ENCODE measurements at places on chromosomes 2 and 18.
A peak's percentile ranks its signal among the peaks of the same experiment; 100 is the strongest.

DNA sequence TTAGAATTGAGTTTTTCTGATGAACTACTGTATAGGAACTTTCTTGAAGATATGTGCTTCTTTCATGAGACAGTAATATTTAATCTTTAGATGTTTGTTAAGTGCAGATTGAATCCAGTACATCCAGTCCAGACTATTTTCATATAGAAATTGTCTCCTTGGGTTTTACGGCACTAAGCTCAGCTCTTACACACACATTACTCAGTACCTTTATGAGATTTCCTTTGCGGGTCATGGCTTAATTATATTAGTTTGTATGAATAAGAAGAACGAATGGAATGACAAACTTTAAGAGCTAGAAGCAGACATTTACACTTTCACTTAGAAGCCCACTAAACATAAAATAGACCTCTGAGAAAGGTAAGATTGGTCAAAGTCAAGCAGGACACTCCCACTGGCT is 223.3 kb upstream of the THUMPD2 start:
- DNase-seq = no peak

- no peak for DNase-seq
Observed at GRCh38 chr2:150459281-150459680, 28.2 kb downstream of the RND3 start.

- DNase-seq = no peak
Observed at GRCh38 chr18:67766930-67767329, 250.4 kb upstream of the DSEL start.

GRCh38 chr18:48051945-48052840 is 121.7 kb upstream of the SMAD2 start:
- no peak for DNase-seq

DNA sequence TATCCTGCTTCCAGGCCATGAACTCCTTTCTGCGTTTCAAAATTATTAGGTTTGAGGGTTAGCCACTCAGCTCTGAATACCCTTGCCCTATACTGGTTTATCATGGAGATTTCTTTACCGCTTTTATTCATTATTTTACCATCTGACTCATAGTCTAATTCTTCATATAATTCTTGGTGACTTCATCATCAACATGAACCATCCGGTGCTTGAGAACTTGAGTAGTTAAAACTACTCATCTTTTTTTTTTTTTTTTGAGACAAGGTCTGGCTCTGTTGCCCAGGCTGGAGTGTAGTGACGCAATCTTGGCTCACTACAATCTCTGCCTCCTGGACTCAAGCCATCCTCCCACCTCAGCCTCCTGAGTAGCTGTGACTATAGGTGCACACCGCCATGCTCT is 94.2 kb upstream of the LHCGR start:
- DNase-seq = no peak

DNA sequence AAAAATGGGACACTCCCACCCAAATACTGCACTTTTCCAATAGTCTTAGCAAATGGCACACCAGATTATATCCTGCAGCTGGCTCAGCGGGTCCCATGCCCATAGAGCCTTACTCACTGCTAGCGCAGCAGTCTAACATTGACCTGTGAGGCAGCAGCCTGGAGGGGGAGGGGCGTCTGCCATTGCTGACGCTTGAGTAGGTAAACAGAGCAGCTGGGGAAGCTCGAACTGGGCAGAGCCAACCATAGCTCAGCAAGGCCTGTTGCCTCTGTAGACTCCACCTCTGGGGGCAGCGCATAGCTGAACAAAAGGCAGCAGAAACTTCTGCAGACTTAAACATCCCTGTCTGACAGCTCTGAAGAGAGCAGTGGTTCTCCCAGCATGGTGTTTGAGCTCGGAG is 110.4 kb downstream of the CTIF start:
- no peak for DNase-seq

- DNase-seq = no peak
Observed at GRCh38 chr2:924701-925100, 25.9 kb upstream of the SNTG2 start.

DNA sequence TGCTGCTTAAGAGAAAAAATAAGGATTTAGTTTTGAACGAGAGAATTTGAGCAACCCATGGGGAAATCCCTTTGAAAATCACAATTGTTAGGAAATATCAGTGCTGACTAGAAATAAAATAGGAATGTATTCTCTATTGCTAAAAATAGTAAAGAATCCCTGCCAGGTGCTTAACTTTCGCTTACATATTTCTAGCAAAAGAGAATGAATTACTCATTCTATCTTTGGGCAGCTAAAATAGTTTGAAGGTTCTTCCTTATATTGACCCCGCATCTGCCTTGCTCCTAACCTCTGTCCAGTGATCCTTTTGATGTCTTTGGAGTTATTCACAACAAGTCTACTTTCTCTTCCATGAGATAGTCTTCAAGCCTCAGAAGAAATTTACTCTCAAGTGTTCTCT is 103.8 kb downstream of the PLCL1 start:
- no peak for DNase-seq

DNA sequence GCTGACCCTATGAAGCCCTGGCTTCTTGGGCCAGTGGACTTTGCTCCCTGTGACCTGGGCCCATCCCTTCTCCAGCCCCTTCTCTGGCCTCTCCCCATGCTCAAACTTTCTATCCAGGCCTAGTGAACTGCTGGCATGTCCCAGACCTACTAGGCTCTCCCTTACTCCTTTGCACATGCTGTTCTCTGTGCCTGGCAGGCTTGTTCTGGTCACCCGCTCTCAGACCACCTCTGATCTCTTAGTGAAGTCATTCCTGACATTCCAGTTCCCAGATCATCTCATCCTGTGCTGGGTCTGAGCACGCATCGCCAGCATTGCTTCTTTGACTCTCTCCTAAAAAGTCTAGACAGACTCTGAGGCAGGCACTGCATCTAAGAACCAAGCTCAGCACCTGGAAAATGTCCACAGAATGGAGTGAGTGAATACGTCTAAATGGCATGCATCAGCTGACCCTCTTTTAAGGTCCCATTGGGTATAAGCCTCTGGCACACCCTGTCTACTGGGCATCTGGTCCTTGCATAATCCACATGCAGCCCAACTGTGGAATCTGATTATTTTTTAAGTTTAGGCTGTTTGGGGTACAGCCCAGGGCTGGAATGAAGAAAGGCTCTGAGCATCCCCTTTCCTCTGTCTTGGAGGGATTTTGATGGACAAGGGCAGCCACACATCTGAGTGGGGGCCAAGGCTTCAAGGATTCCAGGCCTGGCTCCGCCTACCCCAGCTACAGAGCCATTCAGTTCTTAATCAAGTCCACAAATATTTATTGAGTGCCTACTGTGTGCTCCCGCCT is 130.6 kb upstream of the HAAO start:
- no peak for DNase-seq

DNA sequence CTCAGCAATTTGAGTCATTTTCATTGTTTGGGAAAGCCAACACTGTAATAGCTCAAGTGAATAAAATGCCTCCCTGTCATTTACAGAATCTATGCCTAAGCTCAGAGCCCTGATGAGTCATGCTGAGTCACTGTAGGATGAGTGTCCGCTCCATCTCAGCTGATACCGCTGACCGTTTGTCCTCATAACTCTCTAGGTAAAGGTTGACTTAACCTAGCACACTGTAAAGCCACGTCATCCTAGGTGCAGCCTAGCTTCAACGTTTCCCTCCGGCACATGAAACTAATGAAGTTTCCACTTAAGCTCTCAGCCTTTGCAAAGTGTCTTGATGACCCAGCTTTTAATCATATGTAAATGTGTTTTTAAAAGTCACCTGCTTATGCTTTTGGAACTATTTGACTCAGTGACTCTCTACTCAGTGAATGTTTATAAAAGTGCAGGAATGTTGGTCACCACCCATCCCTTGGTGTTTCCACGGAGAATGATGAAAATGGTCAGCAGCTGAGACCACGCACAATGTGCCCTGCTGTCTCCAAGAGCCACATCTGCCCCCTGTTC is 154.0 kb downstream of the PMAIP1 start:
- no peak for DNase-seq

DNA sequence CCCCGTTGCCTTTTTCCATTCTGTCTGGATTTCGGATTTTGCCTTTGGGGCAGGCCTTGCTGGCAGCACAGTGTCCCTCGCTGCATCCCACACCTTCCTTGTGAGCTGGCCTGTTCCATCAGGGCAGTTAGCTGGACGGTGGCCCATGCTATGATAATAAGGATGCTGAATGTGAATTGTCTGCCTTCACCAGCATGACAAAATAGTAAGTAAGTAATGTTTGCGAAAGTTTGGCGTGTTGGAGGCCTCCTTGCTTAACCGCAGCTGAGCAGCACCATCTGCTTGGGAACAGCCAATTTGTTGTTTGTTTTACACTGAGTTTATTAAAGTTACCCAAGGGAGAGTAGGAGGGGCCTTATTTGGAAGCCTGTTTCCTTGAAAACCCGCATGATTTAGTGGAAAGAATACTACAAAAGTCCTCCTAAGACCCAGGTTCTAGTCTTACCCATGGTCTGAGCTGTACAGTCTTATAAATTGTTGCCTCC is 469.7 kb upstream of the FANCL start:
- no peak for DNase-seq

DNA sequence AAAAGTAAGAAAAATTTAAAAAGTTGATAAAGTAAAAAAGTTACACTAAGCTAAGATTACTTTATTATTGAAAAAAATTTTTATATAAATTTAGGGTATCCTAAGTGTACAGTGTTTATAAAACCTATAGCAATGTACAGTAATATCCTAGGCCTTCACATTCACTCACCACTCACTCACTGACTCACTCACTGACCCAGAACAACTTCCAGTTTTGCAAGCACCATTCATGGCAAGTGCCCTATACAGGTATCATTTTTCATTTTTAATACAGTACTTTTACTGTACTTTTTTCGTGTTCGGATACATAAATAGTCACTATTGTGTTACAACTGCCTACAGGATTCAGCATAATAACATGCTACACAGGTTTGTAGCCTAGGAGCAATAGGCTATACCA is 8.9 kb upstream of the THUMPD2 start:
- no peak for DNase-seq

GRCh38 chr2:220053919-220054318 is 426.5 kb downstream of the SLC4A3 start:
- DNase-seq = no peak

DNA sequence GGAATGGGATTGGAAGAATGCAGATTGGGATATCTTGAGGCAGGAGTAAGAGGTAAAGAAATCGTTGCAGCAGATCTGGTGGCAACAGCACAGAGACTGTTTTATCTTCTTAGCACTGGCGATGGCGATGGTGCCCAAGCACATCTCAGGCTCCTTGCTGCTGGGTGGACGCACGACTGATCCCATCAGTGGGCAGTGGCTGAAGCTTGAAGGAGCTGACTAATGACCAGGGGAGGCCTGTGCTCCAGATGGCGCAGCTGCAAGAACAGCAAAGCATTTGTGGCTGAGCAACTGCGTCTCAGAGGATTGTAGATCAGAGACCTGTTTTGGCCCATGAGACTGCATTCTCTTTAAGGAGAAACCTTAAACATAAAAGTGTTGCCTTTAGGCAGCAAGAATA is 54.6 kb downstream of the GALR1 start:
- DNase-seq = no peak

- DNase-seq = no peak
Observed at GRCh38 chr2:29218071-29218470, 102.9 kb downstream of the CLIP4 start.

GRCh38 chr2:43224131-43224570 is 2.3 kb downstream of the ZFP36L2 start:
- peak; percentile 54 for DNase-seq
